ENCODE measurements at places on chromosomes 5 and 9.

DNA sequence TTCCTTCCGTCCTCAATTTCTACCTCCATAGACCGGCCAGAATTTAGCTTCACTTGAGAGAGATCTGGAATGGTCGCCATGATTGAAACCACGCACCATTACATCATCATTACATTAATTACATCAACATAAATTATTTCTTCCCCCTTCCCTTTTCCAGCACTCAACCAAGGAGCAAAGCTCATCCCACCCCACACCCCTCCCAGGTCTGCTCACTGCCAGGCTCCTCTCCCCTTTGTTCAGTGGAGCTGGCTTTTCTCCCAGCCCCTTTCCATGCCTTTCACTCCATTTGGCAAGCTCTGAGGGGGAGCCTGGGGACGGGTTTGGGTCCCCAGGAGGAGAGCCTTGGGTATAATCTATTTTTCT lies 8.4 kb downstream of the RACK1 start:
- no peak for DNase-seq

- DNase-seq = no peak
These were observed 99.3 kb downstream of the SLC24A2 start for GRCh38 chr9:19689328-19690101.

DNA sequence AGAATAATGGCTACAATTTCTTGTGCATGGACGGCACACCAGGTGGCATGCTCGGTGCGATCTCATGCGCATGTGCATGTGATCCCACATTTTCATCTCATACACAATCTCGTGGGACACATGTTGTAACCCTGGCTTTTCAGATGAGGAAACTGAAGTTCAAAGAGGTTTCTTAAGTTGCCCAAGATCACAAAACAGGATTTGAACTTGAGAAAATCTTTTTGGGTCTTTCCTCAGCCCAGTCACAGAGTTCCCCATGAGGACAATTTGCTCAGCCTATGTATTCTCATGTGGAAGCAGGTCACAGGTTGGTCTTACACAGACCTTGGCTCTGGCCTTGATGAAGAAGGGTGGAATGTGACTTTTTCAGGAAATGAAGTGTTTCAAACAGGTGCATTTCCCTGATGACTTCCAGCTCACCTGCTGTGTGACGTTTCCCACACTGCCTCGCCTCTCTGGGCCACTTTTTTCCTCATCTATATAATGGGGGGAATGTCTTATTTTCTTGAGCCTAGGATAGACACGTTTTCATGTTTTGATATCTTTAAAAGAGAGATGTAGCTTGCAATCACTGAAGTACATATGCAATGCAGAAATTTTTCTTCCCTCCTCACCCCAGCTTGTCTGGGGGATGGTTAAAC lies 7.1 kb upstream of the ORM1 start:
- DNase-seq = no peak

DNA sequence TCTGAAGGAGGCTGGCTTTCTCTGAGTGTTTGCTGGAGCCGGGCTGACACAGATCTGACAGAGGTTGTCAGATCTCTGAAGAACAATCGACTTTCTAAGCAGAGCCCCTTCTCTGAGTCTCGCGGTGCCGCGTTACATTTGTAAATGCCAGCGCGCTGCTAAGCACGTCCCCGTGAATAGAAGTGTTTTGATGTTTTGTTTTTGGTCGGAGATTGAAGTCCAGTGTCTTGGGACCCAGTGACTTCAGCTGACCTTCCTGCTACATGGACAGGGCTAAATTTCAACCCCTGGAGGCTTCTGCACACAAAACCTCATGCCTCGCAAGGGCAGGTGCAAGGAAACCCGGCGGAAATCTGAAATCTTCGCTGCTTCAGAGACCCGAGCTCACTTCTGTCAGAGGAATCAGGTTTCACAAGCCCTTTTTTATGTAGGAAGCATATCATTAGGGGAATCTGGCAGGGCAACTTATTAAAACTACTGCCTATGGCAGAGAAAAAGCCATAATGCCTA lies 27.2 kb downstream of the NEUROG1 start:
- no peak for DNase-seq

DNA sequence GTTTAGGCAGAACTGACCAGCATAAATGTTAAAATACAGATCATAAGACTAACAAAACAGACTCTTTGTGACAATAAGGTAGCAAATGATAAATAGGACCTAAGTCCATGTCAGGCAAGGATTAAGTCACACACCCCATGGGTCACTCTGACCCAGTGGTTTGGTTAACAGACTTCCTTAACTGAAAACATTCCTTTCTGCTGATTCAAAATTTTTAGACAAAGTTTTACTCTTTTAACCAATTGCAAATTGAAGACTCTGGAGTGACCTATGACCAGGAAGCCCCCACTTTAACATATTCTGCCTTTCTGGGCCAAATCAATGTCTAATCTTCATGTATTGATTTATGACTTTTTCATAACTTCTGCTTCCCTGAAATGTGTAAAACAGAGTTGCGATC lies 4.9 kb upstream of the NXNL2 start:
- DNase-seq = no peak

GRCh38 chr5:10599862-10600284 lies 36.0 kb downstream of the ANKRD33B start:
- DNase-seq = no peak

GRCh38 chr5:112902561-112902960 lies 19.5 kb downstream of the REEP5 start:
- no peak for DNase-seq

DNA sequence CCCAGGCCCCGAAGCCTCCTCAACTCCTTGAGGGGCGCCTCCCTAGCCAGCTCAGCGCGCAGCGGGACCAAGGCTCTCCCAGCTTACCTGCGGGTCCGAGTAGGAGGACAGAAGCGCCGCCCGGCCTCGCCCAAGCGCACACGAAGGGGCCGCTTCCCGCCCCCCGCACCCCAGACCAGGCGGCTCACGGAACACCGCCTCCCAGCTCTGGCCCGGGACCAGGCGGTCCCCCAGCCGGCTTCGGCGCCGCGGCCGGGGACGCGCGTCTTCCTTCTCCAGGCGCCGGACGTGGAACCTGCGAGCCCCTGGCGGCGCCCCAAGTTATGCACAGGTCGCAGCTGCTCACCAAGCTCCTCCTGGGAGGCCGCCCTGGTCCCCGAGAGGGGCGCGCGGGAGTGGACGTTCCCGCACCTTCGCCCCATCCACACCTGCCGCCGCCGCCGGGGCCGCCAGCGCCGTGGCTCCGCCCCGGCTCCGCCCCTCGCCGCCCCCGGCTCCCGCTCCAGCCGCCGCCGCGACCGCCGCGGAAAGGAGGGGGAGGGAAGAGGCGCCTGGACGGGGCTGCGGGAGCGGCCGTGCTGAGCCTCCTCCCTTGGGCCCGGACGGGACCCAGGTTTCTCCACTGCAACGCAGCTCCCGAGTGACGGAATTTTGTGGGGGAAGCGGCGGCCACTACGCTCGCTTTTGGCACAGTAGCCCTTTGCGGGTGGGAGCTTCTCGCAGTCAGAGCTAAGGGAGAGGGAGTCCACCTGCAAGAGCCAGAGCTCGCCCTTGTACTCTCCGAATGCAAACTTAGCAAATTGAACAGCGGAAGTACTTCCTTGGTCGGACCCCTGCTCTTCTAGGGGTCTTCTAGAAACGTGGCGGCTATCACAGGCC lies 77.5 kb upstream of the IFNE start:
- no peak for DNase-seq

- DNase-seq = no peak
These were observed 73.0 kb upstream of the SPOCK1 start for GRCh38 chr5:137572042-137572695.

GRCh38 chr5:76524101-76524835 lies 98.9 kb downstream of the F2RL2 start:
- no peak for DNase-seq

- DNase-seq = no peak
These were observed 49.1 kb upstream of the SUB1 start for GRCh38 chr5:32536246-32536645.

DNA sequence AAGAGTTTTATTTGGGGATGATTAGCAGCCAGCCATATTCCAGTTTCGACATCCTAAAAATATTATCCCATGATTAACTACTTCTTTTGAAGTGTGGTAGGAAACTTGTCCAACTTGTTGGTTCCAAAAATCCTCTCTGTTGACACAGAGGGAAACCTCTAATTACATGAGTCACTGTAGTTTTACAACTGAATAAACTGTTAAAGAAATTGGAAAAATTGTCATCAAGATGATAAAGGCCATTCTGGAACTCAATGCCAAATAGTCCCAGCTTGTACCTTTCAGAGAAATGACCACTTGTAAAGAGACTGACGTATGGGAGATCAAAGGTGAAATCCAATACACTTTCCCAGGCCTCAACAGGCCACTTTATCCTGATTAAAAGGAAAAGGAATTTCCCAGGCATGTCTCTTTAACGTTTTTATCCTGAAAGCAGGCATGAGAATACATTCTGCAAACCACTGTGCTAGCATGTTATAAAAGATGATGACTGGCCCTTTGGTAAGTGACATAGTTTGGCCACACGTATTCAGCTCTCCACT lies 261.6 kb downstream of the GLIS3 start:
- DNase-seq = no peak

DNA sequence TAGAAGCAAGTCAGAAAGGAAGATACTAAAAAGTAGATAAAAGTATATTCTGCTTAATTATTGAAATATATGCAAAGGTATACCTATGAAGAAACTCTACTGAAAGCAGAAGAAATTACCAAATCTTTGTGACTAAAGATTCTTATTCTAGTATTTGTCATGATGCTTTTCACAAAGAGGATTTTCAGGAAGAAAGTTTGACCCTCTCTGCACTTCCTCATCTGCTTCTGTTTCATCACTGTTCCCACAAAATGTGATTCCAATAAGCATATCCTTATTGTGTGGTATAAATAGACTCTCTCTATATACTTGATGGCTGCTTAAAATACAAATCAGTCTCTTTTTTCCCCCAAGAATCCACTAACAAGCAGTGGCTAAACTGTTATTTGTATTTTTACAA lies 2139.6 kb upstream of the ACO1 start:
- DNase-seq = no peak

DNA sequence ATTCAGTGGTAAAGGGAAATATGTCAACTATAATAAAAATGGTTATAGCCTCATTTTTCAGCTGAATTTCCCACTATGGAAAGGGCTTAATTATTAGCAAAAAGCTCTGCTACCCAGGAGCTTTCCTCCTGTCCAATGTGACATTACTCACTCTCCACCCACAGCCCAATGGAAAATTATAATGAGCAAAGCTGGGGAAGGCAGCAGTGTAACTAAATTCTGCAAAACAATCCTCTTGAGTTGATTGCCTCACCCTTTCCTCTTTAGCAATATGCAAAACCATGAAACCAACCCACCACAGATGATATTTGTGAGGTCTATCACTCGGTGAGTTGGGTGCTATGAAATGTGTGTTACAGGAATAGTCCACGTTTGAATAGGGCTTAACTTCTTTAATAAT lies 14.0 kb upstream of the PLPPR1 start:
- no peak for DNase-seq

GRCh38 chr9:69297300-69297980 lies 27.6 kb upstream of the ENTREP1 start:
- no peak for DNase-seq

- no peak for DNase-seq
These were observed 33.8 kb downstream of the ERP44 start for GRCh38 chr9:100064872-100065581.

DNA sequence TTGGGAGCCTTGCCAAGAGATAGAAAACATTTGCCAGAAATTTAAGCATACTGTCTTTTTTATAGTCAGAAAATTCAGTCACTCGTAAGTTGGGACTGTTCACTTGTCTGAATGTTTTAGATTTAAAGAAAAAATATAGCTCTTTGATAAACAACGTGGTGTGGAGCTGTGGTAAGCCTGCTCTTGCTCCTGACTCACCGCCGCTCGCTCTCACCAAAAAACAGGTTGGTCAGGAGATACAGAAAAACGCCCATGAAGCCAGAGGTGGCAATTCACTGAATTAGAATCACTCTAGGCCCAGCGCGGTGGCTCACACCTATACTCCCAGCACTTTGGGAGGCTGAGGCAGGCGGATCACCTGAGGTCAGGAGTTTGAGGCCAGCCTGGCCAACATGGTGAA lies 6.2 kb downstream of the LNPEP start:
- no peak for DNase-seq

- no peak for DNase-seq
These were observed 153.8 kb upstream of the PHYKPL start for GRCh38 chr5:178386336-178386931.

DNA sequence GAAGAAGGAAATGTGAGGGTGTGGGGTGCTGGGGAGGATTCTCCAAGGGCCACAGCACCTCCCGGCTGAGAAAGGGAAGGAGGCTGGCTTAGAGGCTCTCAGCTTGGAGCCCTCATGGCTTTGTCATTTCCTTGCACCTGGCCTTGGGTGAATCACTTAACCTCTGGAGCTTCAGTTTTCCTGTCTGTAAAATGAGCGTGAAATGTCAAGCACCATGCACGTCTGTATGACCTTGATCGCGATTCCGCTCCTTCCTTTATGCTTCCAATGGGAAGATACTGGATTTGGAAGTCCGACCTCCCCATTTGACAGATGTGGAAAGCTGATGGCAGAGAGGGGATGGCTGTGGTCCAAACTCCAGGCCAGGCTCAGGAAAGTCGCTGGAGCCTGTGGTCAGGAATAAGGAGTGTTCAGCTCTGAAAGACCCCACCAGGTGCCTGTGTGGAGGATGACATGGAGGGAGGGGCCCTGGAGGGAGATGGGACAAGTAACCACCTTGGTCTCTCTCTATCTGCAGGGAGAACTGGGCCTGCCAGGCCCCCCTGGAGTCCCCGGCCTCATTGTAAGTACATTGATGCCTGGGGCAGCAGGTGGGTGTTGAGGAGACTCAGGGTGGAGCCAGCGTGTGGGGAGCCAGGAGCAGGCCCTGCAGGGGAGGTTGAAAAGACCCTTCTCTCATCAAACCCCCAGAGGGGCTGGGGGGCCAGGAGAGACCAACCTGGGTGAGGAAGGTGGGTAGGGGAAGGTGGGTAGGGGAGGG lies 66.5 kb downstream of the COL27A1 start:
- DNase-seq = no peak

- DNase-seq = no peak
These were observed 2.8 kb downstream of the GALNT12 start for GRCh38 chr9:98810102-98810842.

DNA sequence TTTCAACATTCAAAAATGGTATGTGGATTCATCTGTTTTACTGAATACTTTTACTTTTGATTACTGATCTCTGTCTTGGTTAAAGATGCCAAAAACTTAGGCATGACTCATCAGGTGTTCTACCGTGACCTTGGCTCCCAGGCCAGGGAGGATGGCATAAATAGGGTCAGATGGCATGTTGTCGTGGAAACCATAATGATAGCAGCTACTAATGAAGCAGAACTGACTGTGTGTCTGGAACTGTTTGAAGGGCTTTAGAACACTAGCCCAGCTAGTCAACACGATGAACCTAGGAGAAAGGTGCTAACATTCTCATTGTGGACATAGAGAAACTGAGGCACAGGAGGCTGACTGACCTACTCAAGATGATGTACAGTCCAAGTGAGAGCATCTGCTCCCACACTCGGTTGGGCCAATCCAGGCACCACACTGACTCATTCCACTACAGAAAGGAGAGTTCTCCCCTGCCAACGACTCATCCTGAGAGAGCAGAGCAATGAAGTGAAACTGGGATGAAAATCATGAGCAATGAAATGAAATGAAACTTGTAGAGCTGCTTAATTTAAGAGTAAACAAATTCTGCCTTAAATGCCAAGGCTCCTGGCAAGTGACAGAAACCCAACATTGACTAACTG lies 116.0 kb downstream of the TENT4A start:
- DNase-seq = no peak

- DNase-seq = no peak
These were observed 20.6 kb downstream of the TCOF1 start for GRCh38 chr5:150377964-150378694.

Measured in NK-92 treated with Interleukin-12 subunit alpha and Interleukin-12 subunit beta, amount 100 ng/mL, for 24 hours (cell line).